ENCODE measurements at places on chromosomes 5 and 9. TPM values are rescaled to one million over a fixed set of nuclear protein-coding genes. Genes with fewer than 3 reads are reported as not detected.

Gene SARDH
- total RNA-seq = 9.2 TPM

Gene CORO2A
- 2.4 TPM for total RNA-seq

Gene PCDHB6
- total RNA-seq = 1.5 TPM

Gene SPINK4
- not detected for total RNA-seq

Gene ZBED3
- 1.2 TPM for total RNA-seq

Gene FAM169A
- total RNA-seq = 23.8 TPM

Gene DBH
- total RNA-seq = not detected

Gene TRIP13
- total RNA-seq = 32.6 TPM

Gene C5orf58
- total RNA-seq = not detected

Gene GPRIN1
- 0.67 TPM for total RNA-seq

DNA sequence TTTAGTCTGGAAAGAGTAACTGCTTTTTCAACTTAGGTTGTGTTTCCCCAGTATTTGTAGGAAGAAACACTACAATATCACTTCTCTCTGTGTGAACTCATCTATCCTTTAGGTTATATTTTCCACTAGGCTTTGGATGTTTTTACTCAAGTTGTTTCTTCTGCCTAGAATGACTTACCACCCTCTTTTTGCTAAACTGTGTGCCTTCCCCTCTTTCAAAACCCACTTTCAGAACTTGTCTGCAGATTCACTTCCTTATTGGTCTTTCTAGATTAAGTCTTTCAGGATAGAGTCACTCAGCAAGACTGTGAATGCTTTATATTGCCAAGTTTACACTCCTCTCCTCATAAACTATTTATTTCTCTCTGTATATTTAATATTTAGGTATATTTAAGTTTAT lies 14.2 kb upstream of the CAST start:
- no peaks in the 10 kb centered on the region for H3K36me3 ChIP-seq
- no peaks in the 10 kb centered on the region for H3K27me3 ChIP-seq
- H3K27ac ChIP-seq = no peak overlapping the region
- H3K4me3 ChIP-seq = no peak overlapping the region

GRCh38 chr5:22593592-22593991 lies 259.6 kb downstream of the CDH12 start:
- no peak overlapping the region for H3K4me3 ChIP-seq
- H3K27ac ChIP-seq = no peak overlapping the region
- no peaks in the 10 kb centered on the region for H3K4me1 ChIP-seq
- DNase-seq = no peak

DNA sequence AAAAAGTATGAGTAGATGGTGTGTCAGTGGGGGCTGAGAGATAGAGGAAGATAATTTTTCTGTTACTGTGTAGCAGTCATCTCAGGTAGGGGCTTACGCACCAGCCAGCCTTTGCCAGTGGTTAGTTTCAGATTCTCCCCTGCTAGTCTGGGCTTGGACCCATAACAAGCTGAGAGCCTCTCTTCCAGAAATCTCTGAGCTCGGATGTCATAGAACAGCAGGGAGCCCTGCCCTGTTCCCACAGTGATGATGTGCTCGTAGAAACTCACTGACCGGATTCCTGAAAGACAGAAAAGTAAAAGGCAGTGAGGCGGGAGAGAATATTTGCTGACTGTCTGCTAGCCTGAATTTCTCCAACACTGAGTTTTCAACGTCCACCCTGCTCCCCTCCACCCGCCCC lies 37.2 kb downstream of the DCAF12 start:
- H3K27me3 ChIP-seq = no peaks in the 10 kb centered on the region
- no peaks in the 10 kb centered on the region for H3K4me1 ChIP-seq
- H3K27ac ChIP-seq = no peak overlapping the region
- H3K4me3 ChIP-seq = no peak overlapping the region

DNA sequence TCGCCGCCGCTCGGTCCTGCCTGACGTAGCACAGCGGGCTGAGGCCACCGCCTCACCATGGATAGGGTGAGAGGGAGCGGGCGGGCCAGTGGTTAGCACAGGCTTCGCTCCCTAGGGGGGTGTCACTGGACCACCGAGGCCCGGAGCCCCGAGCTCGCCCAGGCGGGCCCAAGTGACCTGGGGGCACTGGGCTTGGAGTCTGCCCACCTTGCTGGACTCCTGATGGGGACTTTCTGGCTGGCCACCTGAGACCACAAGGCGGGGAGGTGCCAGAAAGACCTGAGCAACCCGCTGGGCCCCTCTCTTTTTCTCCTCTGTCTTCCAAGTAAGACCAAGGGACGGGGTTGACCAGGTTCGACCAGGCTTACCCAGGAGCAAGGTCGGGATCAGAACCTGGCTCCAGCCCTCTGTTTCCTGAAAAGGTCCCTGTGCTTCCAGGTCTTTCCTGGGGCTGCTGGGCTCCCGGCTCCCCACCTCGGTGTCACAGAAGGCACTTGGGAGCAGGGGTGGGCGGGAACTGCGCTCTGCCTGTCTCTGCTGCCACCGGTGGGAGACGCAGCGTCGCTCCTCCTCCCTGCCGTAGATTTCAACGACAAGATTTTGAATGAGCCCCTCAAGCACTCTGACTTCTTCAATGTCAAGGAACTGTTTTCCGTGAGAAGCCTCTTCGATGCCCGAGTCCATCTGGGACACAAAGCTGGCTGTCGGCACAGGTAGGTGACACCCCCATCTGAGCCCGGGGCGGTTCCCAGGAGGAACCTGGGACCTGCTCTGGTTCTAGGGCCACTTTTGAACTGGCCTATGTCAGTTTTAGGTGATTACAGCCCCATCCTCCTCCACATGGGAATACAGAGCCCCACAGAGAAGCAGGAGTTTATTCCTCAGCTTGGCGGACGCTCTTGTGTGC lies 1.0 kb downstream of the MRPS2 start:
- peaks cover 15% of the 10 kb centered on the region for H3K4me1 ChIP-seq
- no peaks in the 10 kb centered on the region for H3K36me3 ChIP-seq
- H3K27me3 ChIP-seq = peaks cover 12% of the 10 kb centered on the region
- no peak for DNase-seq
- H3K4me3 ChIP-seq = peak overlapping the region; percentile 91

GRCh38 chr9:98563212-98563907 lies 145.4 kb downstream of the GABBR2 start:
- H3K4me1 ChIP-seq = peaks cover 1% of the 10 kb centered on the region
- no peaks in the 10 kb centered on the region for H3K36me3 ChIP-seq

GRCh38 chr5:141149812-141150211 lies at the start of gene PCDHB6:
Gene PCDHB6, plus strand, starts transcription at chr5:141150057. Its CDS starts 201 bp downstream, at chr5:141150258.
- H3K4me3 ChIP-seq = no peak within 1 kb of the TSS
- no peaks in the 10 kb centered on the region for H3K36me3 ChIP-seq
- no peak within 1 kb of the TSS for H3K27ac ChIP-seq

GRCh38 chr5:44565902-44566301 lies 176.7 kb upstream of the FGF10 start:
- H3K4me3 ChIP-seq = no peak overlapping the region
- no peaks in the 10 kb centered on the region for H3K27me3 ChIP-seq
- no peaks in the 10 kb centered on the region for H3K4me1 ChIP-seq
- no peak overlapping the region for H3K27ac ChIP-seq
- no peaks in the 10 kb centered on the region for H3K36me3 ChIP-seq
- DNase-seq = no peak
